ENCODE measurements at places on chromosomes 16 and 17.

DNA sequence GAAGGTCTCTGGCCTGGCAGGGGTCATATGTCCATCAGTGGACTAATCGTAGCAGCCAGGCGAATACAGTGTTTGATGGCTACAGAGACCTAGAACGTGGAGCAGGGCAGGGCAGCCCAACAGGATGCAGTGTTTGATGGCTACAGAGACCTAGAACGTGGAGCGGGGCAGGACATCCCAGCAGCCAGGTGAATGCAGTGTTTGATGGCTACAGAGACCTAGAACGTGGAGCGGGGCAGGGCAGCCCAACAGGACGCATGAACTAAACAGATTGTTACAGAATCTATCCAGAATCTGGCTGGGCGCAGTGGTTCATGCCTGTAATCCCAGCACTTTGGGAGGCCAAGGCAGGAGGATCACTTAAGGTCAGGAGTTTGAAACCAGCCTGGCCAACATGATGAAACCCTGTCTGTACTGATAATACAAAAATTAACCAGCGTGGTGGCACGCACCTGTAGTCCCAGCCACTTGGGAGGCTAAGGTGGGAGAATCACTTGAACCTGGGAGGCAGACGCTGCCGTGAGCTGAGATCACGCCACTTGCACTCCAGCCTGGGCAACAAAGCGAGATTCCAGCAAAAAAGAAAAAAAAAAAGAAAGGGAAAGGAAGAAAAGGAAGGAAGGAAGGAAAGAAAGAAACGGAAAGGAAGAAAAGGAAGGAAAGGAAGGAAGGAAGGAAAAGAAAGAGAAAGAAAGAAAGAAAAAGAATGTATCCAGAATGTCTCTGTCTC, 65.2 kb upstream of the RPH3AL start:
- DNase-seq: no peak

DNA sequence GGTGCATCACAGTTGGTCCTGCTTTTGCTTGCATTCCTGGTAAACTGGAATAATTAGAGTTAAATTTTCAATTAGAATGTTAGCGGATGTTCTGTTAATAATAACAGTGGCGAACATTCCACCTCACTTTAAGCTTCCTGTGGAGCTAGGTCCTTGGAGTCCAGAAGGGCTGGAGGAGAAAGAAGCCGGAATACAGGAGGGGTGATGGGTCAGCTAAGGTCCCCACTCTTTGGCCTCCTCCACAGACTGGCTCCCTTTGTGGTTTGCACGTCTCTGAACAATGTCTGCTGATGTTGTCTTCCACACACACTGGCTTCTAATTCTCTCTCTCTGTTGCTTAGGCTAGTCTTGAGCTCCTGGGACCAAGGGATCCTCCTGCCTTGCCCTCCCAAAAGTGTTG, 35.0 kb upstream of the ETV4 start:
- DNase-seq: no peak

GRCh38 chr16:1221628-1222552, 3.2 kb downstream of the TPSG1 start:
- no peak for DNase-seq

DNA sequence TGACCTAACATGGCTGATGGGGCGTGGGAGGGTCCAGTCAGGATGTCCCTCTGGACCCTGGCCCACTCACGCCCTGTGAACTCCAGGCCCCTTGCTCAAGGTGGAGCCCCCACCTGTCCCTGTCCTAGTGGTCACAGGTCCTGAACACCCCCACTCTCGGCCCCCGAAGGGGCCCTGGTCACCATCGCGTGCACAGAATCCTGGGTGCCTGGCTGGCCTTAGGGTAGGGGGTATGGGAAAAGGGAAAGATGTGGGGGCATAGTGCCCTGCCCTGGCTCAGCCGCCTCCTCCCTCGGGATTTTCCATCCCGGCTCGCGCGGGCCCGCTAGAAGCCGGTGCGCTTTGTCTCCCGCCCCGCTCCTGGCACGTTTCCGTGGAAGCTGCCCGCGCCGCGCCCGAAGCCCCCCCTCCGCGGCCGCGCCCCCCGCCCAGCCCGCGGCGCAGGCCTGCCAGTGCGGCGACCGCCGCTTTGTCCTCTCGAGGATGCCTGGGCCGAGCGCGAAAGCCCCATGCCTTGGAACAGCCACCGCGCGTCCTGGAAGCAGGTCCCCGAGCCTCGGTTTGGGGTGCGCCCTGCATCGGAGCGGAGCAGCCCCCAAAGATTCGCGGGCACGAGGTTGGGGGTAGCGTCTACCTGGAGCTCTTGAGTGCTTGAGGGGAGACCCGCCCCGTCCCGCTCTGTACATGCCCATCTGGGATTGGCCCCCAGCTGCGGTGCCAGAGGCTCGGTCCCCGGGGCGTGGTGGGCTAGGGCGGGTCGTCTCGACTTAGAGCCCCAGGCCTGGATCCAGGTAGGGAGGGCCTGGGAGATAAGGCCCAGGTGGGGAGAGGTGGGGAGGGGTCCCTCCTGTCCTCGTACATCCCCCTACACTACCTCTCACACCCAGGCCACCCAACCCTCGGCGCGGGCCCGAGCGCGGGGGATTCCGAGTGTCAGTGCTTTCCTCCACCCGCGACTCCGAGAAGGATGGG, 1.3 kb downstream of the SMPD3 start:
- no peak for DNase-seq

DNA sequence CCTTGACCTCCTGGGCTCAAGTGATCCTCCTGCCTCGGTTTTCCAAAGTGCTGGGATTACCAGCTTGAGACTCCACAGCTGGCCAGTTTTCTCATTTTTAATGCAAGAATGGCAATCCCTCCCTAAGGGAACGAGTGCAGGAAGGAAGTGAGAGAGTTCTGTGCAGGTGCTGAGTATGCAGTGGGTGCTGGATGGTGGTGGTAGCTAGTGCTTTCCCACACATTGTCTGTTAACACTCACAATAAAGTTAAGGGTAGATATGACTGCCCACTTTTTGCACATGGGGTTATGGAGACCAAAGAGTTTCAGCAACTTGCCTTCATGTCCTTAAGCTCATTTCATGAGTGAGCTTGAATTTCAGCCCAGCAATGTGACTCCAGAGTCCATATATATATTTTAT, 18.5 kb downstream of the RGS9 start:
- no peak for DNase-seq

GRCh38 chr17:69480245-69480644, 65.7 kb downstream of the MAP2K6 start:
- DNase-seq: no peak

GRCh38 chr16:84851192-84852127, 31.7 kb downstream of the CRISPLD2 start:
- DNase-seq: no peak

DNA sequence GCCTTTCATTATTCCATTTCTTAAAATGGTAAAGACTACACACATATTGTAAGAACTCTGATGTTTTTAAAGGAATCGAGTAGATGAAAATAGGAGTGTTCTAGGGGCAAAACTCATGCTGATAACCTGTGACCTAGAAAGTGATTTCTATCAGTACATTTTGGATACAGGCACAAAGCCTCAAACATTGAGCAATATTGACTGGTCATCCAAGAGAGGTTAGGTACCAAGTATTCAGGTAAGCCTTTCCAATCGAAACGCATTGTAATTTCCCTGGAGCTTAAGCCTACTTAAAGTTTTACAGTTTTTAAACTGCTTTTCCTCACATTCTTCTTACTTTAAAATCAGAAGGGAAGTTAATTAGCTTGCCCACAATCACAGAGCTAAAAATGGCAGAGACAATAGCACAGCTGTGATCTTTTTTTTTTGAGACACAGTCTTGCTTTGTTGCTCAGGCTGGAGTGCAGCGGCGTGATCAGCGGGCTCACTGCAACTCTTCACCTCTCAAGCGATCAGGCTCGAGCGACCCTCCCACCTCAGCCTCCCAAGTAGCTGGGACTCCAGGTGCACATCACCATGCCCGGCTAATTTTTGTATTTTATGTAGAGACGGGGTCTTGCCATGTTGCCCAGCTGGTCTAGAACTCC, 3.3 kb downstream of the GOT2 start:
- no peak for DNase-seq

DNA sequence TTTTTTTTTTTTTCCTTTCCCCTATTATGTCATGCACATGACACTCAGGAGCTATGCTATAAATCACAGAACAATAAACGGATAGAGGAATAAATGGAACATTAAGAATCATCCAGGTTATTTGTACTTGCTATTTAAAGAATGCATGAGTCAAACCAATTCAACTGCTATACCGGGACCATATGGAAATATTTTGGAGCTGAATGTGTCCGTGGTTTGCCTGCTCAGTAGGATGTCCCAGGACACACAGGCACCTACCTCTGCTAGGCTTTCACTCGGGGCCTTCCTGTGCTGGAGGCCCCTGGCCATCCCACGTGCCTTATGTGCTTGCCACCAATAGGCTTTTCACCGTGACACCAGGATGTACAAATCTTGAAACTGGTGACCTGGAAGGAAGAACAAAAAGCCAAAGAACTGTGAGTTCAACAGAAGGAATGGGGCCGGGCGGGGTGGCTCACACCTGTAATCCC, 15.3 kb upstream of the SEC14L1 start:
- DNase-seq: no peak

DNA sequence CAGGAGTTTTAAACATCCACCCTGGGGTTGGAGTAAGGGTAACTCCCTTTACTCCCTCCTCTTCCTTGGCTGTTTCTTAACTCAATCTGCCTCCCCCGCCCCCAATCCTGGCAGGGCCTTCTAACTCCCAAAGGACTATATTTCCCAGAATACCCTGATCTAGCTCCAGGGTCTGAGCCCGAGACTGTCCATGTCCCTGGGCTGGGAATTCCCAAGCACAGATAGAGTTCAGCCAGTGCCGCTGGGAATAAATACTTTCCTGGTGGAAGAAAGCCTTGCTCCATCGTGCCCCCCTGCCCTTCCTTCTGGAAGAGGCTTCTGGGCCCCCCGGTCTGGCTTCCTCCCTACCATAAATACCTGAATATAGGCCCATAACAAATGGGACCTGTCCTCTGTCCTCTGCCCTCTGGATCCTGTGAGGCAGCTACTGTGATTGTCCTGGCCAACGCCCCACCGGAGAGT, 10.2 kb downstream of the BAHCC1 start:
- DNase-seq: no peak

DNA sequence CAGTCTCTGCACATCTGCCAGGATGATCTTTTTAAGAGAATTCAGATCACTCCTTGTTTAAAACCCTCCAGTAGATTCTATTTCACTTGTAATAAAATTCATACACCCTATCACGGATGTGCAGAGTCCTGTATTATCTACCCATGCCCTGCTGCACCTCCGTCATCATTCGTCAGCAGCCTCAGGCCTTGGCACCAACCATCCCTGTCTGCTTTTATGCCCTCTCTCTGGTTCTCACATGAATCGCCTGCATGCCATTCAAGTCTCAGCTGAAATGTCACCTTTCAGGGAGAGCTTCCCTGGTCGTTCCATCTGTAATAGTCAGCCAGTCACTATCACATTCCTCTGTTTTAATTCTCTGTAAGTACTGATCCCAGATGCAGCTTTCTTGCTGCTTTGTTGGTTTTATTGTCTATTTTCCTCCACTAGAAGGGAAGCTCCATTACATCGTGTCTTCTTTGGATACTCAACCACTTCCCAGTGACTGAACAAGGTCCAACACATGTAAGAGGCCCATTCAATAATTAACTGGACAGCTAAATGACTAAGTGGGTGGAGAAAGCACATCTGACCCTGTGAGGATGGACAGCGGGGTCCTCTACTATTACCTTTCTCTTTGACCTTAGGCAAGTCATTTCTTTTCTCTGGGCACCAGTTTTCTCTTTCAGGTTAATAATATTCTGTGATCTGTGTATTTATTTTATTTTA, 81.2 kb upstream of the GOT2 start:
- DNase-seq: no peak

Data from CD4-positive, alpha-beta T cell treated with Interleukin-2 at 100 ng/mL for 4 hours (primary cell).